ENCODE measurements at places on chromosomes 12 and 14.
A peak's percentile ranks its signal among the peaks of the same experiment; 100 is the strongest.

GRCh38 chr14:42572032-42572431, 965.4 kb downstream of the LRFN5 start:
- DNase-seq, result no peak

GRCh38 chr12:116015525-116015924, 262.0 kb downstream of the MED13L start:
- peak; percentile 45 for DNase-seq

- no peak for DNase-seq
Observed at GRCh38 chr12:39277416-39277815, 165.5 kb downstream of the KIF21A start.

- DNase-seq, result peak; percentile 93
Observed at GRCh38 chr12:58888131-58888783, 32.0 kb downstream of the LRIG3 start.

DNA sequence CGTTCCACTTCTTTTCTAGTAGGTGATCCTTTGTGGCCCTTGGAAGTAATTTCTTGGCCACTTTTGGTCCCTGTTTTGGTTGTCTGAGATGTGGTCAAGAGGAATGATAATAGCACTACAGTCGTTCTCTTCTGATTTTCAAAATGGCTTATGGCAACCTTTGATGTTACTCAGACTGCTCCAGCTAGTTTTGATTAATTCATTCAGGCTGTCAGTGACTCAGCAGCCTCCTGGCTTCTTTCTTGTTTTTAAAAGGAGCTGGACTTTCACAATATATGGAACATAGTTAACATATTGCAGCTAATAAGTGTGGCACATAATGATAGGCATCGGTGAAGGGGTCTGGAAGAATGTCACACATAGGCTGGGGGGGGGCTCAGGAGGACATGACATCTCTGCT, 47.3 kb downstream of the WDR20 start:
- DNase-seq, result no peak

- no peak for DNase-seq
Observed at GRCh38 chr12:28683366-28683765, 465.7 kb upstream of the FAR2 start.

DNA sequence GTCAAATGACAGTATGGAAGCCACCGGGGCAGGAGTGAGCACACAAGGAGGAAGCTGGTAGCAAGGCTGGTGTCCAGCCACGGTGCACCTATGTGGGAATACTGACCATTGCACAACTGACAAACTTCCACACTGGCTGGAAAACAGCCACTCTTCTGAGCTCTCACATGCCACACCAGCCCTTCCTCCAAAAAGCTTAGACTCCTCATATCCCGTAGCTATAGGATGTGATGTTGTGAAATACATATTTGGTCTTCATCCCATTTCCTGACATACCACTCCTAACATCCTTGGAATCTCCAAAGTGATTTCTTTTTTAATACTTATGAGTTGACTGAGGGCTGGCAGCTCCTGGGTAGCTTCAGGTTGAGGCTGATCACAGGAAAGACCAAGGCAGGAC, 103.6 kb downstream of the NTF3 start:
- no peak for DNase-seq

- no peak for DNase-seq
Observed at GRCh38 chr12:52090291-52090690, 10.8 kb downstream of the SMIM41 start.

DNA sequence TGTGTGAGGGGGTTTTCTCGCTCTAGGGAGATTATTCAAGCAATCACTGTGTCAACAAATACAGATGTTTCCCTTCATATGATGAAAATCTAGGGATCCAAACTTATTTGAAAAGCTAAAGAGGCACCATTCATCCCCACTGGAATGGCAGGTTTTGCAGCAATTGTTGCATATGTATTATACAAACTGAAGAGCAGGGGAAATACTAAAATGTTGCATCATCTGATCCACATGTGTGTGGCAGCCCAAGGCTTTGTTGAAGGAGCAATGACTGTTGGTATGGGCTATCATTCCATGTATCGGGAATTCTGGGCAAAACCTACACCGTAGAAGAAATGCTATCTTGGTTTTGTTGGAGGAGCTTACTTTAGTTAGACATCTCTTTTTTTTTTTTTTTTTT, 4.1 kb upstream of the PRPF40B start:
- no peak for DNase-seq

DNA sequence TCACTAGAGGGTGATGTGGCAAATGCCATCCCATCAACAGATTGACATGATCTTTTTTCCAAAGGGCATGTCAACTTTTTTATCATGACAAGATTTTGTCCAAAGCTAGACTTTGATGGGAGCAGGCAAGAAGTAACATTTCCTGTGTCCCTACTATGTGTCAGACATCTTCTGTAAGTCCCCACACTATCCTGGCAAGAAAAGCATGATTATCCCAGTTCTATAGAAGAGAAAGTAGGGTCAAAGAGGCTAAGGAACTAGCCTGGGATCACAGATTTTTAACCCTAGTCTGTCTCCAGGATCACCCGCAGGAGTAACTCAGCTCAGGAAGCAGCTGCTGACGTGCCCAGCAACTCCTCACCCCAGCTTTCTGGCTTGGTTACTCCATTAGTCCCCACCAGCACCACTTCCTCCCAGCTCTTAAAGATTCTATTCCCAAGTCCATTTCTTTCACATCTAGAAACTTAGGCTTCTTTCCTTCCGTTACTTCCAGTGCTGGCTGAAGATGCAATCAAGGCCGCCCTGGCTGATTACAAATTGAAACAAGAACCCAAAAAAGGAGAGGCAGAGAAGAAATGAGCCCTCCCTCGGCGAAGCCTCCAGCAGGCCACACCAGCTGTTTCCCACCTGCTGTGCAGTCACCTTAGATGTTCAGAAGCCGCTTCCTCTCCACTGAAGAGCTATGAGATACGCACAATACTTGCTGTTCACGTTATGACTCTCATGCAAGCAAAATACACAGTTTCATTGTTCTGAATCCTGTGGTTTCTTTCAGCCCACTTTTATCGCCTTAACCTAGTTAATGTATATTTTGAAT, 6.2 kb downstream of the ISCU start:
- peak; percentile 6 for DNase-seq

DNA sequence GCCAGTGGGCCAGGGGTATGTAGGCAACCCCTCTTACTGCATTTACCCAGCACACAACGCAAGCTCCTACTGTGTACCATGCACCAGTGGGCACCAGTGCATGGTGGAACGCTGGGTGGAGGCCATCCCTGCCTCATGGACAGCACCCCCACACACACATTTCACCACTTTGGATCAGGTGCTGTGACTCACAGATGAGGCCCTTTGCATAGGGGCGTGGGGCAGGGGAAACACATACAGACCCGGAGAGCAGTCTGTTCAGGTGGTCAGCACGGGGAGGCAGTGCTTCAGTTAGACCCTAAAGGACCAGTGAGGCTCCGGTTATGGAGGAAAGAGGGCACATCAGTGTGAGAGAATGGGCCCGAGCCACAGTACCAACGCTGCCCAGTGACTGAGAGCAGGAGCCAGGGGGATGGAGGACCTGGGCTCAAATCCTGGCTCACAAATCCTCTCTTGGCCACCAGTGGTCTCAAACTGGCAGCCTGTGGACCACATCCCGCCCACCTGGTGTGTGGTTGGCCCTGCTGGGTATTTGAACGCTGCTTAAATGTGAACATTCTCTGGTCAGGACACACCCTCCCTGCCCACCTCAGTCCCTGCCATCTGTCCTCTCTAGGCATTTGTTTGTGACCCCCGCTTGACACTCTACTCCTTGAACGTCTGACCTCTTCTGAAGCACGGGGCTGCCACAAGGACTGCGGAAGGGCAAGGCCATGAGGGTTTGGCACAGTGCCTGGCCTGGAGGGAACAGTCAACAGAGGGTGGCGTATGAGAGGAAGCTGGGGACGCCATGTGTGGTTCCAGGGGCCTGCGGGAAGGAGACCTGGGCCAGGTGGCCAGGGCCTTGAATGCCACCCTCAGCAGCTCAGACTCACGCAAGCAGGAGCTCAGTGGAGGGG, 46.7 kb downstream of the FAM222A start:
- DNase-seq, result peak; percentile 35

DNA sequence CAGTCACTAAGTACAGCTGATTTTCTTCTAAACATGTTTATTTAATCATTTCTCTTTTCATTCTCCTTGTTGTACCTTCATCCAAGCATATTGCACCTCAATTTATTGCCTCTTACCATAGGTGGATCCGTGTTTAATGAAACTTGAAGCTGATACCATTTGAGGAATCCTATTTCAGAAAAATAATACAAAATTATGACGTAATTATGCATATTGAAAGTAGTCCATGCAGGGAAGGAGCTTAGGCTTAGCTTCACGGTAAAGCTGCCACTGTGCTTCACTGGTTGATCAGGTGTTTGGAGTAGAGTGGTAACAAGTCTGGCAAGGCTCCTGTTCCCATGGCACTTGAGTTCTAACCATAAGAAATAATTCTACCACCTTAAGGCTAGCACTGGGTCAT, 61.0 kb upstream of the CLEC14A start:
- no peak for DNase-seq

DNA sequence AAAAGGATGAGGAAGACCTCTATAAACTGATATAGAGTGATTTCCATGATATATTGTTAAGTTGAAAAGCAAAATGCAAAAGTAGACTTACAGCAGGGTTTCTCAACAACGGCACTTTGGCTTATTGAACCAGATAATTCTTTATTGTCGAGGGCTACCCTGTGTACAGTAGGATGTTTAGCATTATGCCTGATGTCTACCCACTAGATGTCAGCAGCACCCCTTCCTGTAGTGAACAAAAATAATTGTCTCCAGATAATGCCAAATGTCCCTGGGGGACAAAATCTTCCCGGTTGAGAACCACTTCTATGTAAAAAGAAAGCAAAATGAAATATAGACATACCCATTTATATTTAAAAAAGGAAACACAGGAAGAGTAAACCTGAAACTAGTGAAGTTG, 32.4 kb downstream of the ABCD2 start:
- no peak for DNase-seq

GRCh38 chr12:116267948-116268347, 9.5 kb downstream of the MED13L start:
- no peak for DNase-seq

DNA sequence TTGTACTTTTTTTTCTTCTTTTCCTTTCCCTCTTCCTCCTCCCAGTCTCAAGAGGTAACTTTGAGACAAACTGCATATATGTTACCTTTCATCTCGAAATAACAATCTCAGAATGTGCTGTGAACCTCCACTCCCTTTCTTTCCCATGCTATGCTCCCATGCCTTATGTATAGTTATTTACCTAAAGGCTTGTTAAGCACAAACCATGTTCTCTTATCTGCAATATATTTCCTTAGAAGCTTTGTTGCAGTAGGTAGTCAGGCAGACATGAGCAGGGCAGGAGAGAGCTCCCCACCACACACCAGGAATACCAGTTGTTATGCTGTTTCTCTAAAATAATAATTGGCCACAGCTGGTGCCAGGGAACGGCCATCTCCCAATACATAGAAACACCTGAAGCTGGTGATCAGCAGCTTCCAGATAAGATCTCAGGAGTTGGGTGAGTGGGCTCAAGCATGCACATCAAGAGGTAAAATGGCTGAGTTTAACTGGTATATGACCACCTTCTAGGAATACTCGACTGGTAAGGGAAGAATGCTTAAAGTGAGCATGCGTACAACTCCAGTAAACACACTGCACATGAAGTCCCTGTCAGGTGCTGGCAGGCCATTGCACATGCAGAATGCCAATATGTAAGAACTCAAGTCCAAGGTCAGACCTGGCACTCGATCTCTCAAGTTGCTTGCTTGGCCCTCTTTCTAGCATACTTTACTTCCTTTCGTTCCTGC, 14.8 kb upstream of the DHRS2 start:
- DNase-seq, result no peak

GRCh38 chr12:67647799-67648520, 585 bp upstream of the DYRK2 start:
- peak; percentile 81 for DNase-seq

DNA sequence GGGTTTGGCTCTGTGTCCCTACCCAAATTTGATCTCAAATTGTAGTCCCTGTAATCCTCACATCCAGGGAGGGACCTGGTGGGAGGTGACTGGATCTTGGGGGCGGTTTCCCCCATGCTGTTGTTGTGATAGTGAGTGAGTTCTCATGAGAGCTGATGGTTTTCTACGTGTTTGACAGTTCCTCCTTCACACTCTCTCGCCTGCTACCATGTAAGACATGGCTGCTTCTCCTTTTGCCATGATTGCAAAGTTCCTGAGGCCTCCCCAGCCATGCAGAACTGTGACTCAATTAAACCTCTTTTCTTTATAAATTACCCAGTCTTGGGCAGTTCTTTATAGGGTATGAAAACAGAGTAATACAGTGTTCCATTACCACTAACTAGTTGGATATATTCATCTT, 10.3 kb upstream of the LRRC23 start:
- DNase-seq, result no peak

GRCh38 chr14:100375266-100375962, 52.3 kb downstream of the SLC25A47 start:
- DNase-seq, result peak; percentile 55

DNA sequence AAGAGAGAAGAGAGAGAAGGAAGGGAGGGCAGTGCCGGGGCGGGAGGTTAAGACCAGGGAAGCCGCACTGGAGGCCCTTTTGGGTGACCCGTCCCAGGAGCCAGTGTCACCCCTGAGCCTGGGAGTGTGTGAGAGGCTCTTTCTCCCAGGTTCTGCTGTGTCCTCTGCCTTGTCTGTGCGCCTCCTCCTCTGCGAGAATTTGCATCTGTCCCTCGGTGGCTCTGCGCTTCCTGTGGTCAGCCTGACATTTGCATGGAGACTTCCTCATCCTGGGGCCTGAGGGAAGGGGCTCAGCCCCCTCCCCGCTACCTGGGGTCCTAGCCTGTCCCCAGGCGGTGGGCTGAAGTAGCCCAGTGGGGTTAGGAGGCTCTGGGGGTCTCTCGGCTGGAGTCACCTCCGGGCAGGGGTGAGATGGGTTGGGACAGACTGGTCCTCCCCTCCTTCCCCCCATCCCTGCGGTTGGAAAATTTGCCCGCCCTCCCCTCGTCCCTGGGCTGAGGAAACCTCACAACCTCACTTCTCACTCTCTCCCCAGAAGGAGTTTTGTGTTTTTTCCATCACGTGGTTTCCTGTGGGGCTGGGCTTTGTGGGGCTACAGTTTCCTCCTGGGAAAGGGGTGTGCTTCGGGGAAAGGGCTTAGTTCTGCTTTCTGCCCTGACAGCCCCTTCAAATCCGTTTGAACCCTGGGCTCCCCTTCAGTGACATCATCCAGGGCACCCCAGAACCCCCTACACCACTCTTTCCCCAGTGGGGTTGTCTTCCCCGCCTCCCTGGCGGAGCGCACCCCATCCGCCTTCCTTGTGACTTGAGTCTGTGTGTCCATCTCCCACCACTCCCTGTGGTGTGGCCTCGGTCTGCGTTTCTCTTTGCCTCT, 2.5 kb downstream of the PTPN6 start:
- DNase-seq, result no peak
